Spleen (tissue), 13 donors: ENCODE measurements at places on chromosomes 2 and 18.
A peak's percentile ranks its signal among the peaks of the same experiment; 100 is the strongest.

- DNase-seq = no peak
Measured at GRCh38 chr2:67384123-67384822, 12.9 kb upstream of the ETAA1 start.

DNA sequence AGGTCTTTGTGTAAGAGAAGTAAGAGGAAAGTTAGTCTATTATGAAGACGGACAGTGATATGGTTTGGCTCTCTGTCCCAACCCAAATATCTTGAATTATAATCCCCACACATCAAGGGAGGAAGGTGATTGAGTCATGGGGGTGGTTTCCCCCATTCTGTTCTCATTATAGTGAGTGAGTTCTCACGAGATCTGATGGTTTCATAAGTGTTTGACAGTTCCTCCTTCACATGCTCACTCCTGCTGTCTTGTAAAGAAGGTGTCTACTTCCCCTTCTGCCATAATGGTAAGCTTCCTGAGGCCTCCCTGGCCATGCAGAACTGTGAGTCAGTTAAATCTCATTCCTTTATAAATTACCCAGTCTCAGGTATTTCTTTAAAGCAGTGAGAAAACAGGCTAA is 67.6 kb downstream of the NEURL3 start:
- no peak for DNase-seq

DNA sequence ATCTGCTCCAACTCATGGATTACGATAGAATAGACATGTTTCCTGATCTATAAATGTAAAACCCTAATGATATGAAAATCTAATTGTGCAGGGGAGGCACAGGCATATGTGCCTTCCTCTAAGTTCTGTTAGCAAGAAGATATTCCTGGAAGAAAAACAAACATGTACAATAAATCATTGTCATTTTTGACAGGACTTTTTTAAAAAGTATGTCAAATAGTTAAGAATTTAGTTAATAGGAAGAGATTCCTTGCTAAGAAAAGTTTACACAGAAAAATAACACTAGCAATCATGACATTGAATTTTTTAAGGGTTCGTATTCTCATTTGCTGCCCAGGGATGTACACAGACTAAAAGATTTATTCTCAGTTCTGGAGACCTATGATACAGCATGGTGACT is 15.3 kb upstream of the CREB1 start:
- no peak for DNase-seq

DNA sequence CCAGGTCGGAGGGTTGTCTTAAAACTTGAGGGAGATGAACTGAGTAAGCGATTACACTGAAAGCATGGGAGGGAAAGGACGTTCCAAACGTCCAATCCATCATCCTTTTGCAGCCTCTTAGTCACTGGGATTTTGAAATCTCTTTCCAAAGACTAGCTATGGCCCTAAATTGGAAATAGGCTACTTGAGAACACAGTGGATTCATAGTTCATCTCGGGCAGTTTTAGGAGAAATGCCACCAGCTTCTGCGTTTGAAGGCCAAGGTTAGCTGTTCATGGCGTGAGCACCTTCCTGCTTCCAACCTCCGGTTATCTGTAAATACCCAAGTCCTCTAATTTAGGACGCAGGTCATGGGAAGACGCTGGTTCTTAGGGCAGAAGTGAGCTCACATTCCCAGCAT is 821 bp upstream of the EML6 start:
- no peak for DNase-seq

- no peak for DNase-seq
Measured at GRCh38 chr2:236216711-236217110, 47.5 kb downstream of the ASB18 start.

GRCh38 chr2:71700658-71701397 is 247.5 kb downstream of the DYSF start:
- peak; percentile 55 for DNase-seq

DNA sequence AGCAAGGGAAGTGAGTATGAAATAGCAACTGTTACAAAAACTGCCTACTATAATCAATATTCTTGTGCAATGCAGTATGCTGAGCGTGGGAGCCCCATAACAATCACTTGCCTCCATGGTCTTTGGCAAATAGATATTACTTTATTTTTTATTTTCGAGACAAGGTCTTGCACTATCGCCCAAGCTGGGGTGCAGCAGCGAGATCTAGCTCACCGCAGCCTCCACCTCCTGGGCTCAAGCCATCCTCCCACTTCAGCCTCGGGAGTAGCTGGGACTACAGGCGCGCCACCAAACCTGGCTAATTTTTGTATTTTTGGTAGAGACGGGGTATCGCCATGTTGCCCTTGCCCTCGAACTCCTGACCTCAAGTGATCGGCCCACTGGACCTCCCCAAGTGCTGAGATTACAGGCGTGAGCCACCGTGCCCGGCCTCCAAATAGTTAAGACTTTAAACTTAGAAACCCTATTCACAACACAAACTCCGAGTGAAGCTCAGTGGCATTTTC is 1.2 kb upstream of the CCNT2 start:
- peak; percentile 80 for DNase-seq

DNA sequence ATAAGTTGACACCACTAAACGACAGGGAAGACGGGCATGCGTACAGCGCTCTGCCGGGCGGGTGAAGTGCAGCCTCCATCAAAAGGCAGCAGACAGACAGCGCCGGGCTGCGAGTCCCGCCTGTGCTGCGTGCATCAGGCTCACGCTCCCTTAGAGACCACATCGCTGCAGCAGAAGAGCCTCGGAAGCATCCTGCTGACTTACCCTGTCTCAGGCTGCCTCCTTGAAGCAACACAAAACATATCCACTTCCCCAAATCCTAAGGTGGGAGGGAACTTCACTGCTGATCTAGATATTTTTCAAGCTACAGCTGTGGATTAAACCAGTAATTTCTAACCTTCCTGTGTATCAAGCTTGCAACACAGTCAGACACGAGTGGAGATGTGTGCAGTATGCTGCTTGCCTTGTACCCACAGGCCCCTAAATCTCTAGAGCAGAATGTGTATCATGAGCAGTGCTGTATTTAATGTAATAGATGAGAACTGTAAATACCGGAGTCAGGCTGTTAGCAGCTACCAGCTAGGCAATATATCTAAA is 6.4 kb downstream of the MYT1L start:
- DNase-seq = no peak

DNA sequence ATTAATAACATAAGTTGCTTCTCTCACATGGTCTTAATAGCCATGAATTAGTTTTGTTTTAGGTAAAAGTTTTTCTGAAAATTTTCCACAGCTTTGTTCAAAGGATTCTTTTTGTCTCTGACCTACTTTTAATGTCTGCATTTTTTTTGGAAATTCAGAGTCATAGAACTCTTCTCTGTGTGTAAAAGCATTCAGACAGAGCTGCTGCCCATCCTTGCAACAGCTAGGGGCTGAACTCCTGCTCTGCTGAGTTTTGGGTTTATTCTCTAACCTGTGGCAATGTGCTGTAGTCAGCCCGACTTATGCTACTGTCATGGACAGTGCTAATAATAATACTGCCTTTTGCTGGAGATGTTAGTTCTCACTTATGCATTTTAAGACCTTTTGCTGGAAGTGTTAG is 44.1 kb downstream of the RALBP1 start:
- DNase-seq = no peak

DNA sequence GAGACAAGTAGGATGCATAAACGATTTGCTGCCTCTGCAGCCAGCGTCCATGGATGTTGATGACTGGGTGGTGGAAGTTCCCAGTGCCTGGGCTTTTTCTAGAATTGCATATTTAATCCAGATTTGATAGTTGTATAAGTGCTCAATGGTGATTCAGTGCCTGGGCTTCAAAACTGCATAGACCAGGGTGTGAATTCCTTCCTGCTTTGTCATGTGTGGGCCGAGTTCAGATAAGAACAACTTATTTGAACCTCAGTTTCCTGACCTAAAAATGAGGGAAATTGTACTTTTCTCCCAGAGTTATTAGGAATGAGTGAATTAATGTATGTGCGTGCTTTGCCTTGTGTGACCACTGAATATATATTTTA is 154.6 kb downstream of the WDSUB1 start:
- no peak for DNase-seq

DNA sequence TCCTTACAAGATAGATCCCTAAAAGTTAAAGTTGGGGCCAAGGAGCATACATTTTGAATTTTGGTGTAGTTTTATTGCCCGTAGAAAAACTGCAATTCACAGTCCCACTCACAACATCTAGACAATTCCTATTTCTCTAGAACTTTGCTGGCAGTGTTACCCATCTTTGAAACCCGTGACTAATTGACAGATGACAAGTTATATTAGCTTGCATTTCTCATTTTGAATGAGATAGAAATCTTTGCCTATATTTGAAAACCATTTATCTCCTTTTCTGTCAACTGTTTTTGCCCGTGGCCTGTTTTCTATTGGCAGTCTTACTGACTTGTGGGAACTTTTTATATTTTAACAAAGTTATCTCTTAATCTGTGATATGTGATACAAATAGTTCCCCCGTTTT is 50.0 kb downstream of the OXER1 start:
- no peak for DNase-seq

- DNase-seq = no peak
Measured at GRCh38 chr2:55954306-55955035, 30.9 kb upstream of the EFEMP1 start.

DNA sequence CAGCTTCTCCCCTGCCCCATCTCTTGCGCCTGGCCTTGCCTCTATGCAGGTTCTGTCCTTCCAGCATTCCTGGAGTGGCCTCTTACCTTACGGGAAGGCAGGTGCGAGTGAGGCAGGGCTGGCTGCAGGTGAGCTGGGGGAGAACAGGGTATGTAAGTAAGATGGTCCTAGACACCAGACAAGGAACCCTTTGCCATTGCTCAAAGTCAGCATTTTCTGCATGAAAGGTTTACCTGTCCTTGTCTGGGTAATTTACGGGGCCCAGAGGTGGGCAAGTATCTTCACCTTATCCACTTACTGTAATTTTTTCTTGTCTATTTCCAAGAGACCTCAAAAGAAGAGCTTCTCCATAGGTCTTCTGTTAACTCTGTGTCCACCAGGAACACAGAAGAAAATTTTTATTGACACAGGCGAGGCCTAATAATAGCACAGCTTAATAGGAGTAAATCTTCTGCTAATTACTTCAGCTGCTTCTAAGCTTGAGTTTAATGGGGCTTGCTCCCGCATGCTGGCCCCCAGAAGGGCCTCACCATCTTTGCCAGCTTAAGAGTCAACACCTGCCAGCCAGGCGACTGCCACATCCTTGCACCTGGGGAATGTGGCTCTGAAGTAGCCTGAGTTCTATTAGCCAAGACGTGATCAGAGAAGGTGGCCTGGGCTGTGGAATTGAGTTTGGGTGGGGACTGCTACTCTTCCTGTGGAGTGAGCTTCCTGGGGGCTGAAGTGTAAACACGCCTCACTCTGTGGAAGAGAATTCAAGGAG is 27.1 kb downstream of the PCARE start:
- no peak for DNase-seq

DNA sequence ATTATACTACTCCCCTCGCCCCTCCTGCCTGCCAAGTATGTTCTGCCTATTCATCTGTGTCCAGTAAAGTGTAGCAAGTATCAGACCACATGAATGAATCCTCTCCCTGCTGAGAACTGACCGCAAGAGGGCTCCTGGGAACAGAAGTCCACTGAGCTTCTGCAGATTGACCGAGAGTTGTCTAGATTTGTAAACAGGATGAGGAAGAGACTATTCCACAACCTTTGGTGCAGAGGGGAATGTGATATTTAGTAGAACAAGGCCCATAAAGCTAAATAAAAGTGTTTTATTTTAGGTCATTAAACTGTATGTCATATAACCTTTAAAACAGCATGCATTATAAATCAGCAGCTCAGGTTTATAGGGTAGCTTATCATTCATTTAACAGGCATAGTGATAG is 377.0 kb downstream of the DCC start:
- DNase-seq = no peak

- no peak for DNase-seq
Measured at GRCh38 chr2:55084641-55085040, 34.4 kb upstream of the RTN4 start.

DNA sequence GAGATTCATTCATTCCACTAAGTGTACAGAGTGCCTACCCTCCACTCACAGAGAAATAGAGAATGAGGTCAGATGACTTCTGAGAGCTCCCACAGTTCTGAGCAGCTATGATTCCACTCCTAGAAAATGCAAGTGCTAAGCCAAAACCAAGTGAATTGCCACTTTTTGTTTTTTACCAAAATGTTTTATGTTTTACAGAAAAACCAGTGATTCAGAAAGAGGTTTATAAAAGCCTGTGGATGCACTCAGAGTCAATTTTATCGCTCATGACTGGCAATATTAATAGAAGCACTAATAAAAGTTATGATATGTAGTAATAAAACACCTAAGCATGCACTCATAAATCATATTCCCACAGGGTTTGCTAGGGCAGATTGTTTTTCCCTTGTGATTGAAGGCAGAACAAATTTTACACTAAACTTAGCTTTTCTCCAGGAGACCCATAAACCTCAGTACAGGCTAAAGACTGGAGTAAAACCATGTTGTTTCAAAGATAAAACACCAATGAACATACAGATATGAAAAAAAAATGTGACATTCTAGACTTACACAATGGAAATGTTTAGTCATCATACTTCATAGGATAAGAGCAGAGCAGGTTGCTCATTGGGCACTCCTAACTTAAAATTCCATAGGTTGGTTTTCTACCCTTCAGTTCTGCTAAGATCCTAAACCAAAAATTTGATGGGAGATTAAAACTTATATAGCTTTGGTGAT is 67.5 kb downstream of the PDK1 start:
- no peak for DNase-seq

DNA sequence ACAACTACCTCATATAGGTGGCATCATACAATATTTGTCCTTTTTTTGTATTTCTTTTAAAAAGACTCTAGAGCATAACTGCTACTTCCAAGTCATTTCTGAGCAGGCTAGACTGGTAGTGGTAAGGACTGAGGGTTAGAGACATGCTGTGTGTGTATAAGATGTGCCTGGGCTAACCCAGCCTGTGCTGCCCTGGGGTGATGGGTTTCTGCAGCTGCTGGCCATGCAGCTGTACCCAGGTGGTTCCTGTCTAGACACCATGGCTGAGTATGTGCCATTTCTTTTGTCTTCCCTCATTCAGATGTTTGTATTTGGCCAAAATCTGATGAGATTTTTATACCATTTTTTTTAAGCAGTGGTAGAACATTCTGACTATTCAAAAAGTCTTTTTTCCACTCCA is 40.0 kb downstream of the MERTK start:
- DNase-seq = no peak

- no peak for DNase-seq
Measured at GRCh38 chr2:86492048-86492453, 50.9 kb downstream of the KDM3A start.

DNA sequence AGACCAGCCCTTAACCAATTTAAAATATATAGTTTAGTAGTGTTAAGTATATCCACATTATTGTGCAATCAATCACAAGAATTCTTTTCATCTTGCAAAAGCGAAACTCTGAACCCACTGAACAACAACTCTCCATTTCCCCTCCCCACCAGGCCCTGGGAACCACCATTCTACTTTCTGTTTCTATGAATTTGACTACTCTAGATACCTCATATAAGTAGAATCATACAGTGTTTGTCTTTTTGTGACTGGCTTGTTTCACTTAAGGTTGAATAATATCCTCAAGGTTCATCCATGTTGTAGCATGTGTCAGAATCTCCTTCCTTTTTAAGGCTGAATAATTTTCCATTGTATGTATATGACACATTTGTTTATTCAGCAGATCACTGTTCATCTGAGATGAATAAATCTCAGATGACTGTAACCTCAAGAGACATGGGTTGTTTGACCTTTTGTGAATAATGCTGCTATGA is 8.1 kb upstream of the SOS1 start:
- no peak for DNase-seq

- no peak for DNase-seq
Measured at GRCh38 chr2:36871068-36871707, 95.1 kb downstream of the STRN start.

GRCh38 chr2:74756356-74756890 is 77.5 kb upstream of the HK2 start:
- no peak for DNase-seq
